ENCODE measurements at places on chromosomes 3 and 15. TPM values are rescaled to one million over a fixed set of nuclear protein-coding genes. Genes with fewer than 3 reads are reported as not detected.

GRCh38 chr15:65612616-65612946, 1.6 kb upstream of the INTS14 start:
- DNase-seq: no peak

The IQCH gene
- 2.6 TPM for total RNA-seq

DNA sequence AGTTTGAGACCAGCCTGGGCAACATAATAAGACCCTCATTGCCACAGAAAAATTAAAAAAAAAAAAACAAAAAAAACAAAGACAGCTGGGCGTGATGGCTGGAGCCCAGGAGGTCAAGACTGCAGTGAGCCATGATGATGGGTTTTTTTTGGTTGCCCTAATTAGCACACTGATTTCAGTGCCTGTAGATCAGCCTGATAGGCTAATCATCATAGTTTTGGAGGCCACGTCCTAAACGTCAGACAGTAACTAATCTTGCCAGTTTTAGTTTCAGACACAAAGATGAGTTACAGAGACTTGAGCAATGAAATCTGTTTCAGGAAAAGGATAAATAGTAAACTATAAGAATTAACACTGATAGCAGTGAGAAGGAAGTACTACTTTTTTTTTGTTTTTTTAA, 55.4 kb downstream of the LRCH3 start:
- no peak for DNase-seq

- peak; percentile 70 for DNase-seq
Observed at GRCh38 chr15:61051569-61052031, 177.5 kb downstream of the RORA start.

The CX3CR1 gene
- not detected for total RNA-seq

The FGF7 gene
- total RNA-seq: not detected

The CD96 gene
- not detected for total RNA-seq

- DNase-seq: no peak
Observed at GRCh38 chr3:106348139-106348690, 479.4 kb upstream of the CBLB start.
